ENCODE measurements at places on chromosomes 4 and X. TPM values are rescaled to one million over a fixed set of nuclear protein-coding genes. Genes with fewer than 3 reads are reported as not detected.
A peak's percentile ranks its signal among the peaks of the same experiment; 100 is the strongest.

PPP4R3C gene
- total RNA-seq: not detected

DNA sequence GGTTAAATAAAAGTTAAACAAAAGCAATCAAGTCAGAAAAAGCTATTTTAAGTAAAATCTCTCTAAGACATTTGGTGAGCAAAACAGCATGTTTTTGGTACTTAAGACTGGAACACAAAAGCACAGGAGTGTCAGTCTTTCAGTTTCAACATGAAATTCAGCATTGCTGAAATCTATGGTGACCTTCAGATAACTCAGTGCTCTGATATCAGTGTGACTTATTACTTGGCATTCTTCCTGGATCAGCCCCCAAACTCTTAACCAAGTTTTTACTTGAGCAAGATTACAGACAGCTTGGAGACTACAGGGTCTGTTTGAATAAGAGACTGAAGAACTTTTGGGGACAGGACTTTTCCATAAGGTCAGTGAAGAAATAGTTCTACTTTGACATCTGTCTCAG, 437.2 kb downstream of the RAPGEF2 start:
- no peak overlapping the region for H3K27ac ChIP-seq
- no peak for DNase-seq
- H3K27me3 ChIP-seq: no peaks in the 10 kb centered on the region
- H3K36me3 ChIP-seq: no peaks in the 10 kb centered on the region

DNA sequence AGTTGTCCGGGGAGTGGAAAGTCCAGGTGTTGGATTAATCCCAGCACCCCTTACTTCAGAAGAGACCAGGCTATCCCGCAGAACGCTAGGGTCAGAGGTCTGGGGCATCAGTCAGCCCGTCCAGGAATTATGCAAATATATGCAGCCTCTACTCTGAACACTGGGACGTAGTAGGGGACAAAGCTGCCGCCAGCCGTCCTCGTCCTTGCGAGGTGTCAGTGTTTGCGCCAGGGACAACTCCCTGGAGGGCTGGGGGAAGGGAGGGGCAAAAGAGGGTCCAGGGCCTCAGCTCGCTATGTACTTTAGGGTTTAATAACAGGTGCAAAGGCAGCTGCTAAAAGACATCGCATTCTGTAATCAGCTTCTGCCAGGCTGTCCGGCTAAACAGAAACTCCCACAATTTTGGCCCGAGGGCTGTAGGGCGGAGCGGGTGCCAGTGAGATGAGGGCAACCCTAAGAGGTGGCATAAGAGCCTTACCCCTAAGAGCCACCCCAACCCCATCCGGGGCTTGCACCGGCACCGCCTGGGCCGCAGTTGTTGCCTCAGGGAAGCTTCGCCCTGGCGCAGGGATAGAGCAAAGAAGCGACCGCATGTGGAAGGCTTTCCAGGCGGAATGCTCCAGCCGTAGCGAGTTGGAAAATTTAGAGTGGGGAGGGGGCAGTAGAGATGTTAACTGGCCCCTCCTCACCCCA, 8.4 kb downstream of the HAND2 start:
- H3K27me3 ChIP-seq: peaks cover 95% of the 10 kb centered on the region
- peaks cover 11% of the 10 kb centered on the region for H3K4me1 ChIP-seq
- no peak overlapping the region for H3K27ac ChIP-seq
- peak; percentile 9 for DNase-seq
- no peak overlapping the region for H3K4me3 ChIP-seq

- H3K4me1 ChIP-seq: no peaks in the 10 kb centered on the region
- H3K27me3 ChIP-seq: no peaks in the 10 kb centered on the region
- no peak overlapping the region for H3K27ac ChIP-seq
Observed at GRCh38 chr4:141121768-141122454, 11.4 kb downstream of the RNF150 start.

- H3K4me1 ChIP-seq: no peaks in the 10 kb centered on the region
- H3K27me3 ChIP-seq: peaks cover 3% of the 10 kb centered on the region
- DNase-seq: no peak
Observed at GRCh38 chr4:147747787-147748454, 16.0 kb downstream of the ARHGAP10 start.

DNA sequence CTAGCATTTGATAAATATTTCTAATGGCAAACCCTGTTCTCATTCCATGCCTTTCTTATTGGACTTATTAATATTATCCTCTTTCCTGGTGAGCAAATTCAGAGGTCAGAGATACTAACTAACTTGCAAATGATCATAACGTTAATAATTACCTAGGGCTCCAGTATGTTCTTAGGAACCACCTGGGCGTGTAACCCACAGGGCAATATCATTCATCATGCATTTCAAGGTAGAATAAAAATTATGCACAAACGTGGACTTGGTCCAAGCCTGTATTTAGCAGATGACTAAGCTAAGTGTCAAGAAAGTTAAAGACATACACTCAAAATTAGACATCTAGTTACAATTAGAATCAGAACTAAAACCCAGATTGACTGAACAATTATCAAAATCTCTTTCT, 850.1 kb downstream of the TRIML1 start:
- no peak overlapping the region for H3K27ac ChIP-seq
- H3K4me1 ChIP-seq: no peaks in the 10 kb centered on the region
- no peaks in the 10 kb centered on the region for H3K36me3 ChIP-seq
- no peak for DNase-seq
